ENCODE measurements at places on chromosomes 3 and 15.

GRCh38 chr3:176927706-176928581 lies 269.3 kb downstream of the TBL1XR1 start:
- DNase-seq, result no peak

- DNase-seq, result no peak
Observed at GRCh38 chr3:8838234-8838633, 68.8 kb upstream of the OXTR start.

GRCh38 chr3:136516095-136516494 lies 236.1 kb downstream of the STAG1 start:
- DNase-seq, result no peak

DNA sequence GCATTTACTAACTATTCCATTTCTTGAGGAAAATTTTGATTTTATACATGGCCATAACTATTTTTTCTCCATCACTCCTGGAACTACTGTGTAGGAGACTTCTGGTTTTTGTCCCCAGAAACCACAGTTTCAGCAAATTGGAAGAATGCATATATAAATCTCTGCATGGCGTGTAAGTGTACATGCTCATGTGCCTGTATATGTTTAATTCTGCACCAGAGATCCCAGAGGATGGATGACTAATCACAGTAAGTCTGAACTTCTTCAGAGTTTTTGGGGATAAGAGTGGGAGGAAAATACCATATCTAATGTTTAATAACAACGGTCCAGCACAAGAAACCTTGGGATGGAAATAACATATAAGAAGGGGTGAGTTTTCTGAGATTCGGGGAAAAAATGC lies 10.9 kb upstream of the COL6A6 start:
- no peak for DNase-seq

DNA sequence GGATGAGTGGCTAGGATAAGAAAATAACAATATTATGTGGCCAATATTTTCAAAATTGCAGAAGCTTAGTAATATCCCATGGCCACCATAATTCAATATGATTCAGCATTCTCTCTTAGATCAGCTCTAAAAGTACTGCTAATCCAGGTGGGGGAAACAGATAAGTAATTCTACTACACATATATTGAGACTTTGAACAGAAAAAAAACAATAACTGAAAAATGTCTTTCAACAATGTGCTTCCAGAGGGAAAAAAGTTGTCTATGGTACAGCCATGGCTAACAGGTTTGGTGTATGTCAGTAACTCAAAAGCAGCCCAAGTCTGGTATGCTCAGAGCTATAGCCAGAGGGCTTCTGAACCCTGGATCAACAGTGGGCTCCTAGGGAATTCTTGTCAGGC lies 42.4 kb upstream of the PPIB start:
- no peak for DNase-seq

- DNase-seq, result no peak
Observed at GRCh38 chr3:123464211-123464610, 15.3 kb upstream of the ADCY5 start.

GRCh38 chr15:55282284-55282833 lies 7.3 kb downstream of the RAB27A start:
- DNase-seq, result peak; percentile 22

- DNase-seq, result peak; percentile 41
Observed at GRCh38 chr15:45199136-45199810, 11.5 kb upstream of the SHF start.

GRCh38 chr3:12948371-12948770 lies 107.0 kb upstream of the RPL32 start:
- no peak for DNase-seq

DNA sequence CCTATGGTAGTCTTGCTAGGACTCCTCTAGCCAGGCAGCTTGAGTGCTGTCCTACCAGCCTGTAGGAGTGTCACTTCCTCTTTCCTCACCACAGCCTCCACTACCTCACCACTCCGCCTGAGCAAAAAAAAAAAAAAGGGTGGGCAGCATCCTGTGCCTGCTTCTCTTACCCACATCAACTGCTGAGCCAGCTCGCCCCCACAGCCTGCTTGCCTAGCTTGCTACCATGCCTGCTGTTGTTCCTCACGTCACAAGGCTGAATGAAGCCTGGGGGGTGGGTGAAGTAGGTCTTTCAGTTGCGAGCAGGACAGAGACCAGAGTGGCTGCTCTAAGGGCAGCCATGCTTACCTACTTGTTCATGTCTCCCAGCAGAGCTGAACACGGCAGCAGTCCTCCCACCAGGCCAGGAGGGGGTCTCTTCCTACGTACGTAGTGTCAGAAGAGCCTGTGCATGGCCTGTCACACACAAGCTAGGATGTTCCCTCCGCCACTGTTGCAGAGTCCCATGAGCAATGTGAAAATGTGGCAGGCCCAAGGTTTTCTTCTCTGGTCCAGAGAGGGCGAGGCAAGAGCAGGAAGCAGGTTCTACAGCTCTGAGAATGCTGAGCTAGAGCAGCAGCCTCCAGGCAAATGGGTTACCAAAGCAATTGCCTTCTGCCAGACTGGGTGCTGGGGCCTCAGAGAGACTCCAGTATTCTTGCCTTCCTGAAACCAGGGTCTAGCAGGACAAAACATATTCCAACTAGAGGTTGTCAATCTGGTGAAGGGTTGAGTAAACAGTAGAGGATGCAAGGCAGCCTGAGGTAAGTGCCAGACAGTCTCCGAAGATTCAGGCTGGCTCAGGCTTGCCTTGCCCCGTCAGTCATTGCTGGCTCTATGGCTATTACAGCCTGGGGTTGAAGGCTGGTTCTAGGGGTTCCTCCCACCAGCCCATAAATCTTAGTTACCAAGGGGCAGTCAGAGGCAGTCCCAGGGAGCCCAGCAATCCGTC lies 8.1 kb downstream of the PPM1M start:
- peak; percentile 87 for DNase-seq

GRCh38 chr3:20245781-20246180 lies 59.8 kb upstream of the SGO1 start:
- DNase-seq, result no peak

- peak; percentile 65 for DNase-seq
Observed at GRCh38 chr3:27681249-27681748, 40.8 kb downstream of the EOMES start.

GRCh38 chr3:14525685-14526631 lies 14.2 kb downstream of the GRIP2 start:
- no peak for DNase-seq

DNA sequence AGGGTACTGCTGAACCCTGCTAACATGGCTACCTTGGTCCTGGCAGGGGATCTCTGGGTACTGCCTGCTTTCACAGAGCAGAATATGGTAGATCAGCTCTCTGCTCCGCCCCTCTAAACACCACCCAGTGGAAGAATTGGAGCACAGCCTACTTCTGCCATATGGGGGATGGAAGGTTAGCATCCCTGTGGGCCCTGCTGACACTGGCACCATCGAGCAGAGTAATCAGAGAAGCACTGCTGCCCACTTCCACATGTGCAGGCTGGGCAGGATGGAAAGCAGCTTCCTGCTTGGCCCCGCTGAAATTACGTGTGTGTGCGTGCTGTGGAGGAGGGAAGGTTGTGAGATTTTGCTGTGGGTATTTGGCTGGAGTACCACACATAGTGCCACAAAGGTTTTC lies 24.8 kb downstream of the CCR1 start:
- no peak for DNase-seq

GRCh38 chr3:175672119-175672689 lies 813.1 kb downstream of the NAALADL2 start:
- no peak for DNase-seq

DNA sequence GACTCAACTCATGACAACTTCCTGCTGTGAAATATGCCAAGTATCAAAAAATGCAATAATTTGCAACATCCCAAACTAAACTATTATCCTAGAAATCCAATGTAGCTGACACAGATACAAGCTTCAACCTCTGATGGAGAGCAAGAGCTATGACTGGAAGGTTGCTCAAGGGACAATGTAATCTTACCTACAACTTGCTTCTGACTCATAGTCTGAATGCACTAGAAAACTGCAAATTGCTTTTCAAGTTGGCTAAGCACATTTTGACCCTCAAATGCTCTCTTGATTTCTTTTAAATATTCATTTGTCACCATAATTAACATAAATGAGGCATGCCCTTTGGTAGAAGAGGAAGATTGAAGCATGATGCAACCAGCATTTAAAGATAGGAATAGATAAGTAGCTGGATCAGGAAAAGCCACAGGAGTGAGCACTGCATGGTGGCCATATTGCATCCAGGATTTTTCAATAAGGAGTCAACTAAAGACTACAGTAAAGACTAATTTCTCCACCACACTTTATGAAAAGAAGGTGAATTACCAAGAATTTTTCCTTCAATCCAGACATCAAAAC lies 630.8 kb upstream of the GBE1 start:
- no peak for DNase-seq

- peak; percentile 58 for DNase-seq
Observed at GRCh38 chr3:100401674-100402041, 319 bp downstream of the LNP1 start.

DNA sequence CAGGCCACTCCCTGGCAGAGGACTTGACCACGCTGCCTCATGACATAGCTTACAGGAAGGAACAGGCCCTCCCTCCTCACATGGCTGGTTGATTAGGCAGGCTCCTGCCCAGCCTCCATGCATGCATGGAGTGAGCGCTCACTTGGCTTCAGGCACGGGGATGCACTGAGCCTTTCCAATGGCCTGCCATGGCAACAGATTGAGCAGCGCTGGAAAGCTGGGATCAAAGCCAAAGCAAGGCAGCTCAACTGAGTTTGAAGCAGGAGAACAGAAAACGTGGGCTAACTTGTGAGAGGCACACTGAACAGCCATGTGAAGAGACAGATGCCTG lies 5.9 kb upstream of the GRAMD2A start:
- DNase-seq, result no peak

DNA sequence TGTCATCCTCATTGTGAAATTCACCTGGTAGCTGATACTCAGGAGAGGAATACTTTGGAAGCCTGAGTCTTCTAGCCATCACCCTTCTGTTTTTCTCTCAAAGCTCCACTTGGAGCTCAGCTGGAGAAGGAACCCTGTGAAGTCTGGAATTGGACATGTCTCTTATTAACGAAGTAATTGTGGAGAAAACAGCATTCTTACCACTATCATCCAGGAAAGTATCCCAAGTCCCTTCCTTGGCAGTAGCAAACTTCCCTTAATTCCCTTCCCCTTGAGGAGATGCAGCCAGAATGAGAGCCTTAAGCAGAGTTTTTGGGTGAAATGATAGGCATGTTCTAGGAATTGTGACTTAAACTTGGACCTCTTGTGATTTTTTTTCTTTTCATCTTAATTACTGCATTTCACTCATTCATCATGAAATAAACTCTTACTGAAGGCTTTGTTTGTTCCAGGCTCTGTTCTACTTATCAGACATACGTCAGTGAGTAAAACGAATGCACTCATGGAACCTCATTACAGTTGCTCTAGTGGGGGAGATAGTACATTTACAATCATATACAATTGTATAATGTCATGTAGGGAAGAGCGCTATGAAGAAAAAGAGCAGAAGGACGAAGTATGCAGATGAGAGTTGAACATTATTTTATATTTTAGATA lies 30.5 kb upstream of the TCF12 start:
- no peak for DNase-seq

- no peak for DNase-seq
Observed at GRCh38 chr3:94440767-94441493, 378.1 kb downstream of the NSUN3 start.

DNA sequence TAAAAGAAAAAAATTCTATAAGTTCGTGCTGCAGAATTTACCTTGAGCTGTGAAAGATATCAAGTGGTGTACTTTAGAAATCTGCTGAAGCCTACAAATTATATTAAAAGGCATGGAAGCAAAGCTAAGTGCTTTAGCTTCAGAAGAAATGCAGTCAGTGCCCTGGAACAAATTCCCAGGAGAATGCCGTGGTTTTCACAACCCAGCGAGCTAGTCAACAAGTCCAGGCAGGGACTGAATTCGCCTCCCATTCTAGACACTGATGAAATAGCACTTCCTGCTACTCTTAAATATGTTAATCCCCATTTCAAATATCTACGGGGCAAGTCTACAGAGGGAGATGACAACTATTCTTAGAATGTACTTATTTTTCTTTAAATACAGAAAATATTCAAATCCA lies 326.4 kb upstream of the IGF1R start:
- no peak for DNase-seq

DNA sequence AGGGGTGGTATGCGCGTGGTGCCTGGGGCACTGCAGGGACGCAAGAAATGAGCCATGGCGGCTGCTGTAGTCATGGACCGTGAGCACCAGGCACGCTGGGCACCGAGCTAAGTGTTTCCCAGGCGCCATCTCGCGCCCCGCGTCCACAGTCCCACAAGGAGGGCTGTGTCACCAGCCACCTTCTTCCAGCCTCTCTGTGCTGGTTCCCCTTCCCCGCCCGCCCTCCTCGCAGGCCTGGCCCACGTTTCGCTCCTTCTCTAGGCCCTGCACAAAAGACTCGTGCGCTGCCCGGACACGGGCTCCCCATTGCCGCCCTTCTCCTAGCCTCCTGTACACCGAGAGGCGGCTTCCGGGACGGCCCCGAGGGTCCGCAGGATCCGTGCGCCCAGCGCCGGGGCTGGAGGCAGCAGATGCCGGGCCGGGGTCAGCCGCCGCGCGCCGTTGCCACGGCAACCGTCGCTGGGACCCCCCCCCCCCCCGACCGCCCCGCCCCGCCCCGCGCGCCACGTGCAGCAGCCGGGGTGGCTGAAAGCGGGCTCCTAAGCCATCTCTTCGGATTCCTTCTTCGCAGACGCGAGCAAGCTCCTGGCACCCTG lies 113.4 kb downstream of the SRGAP3 start:
- DNase-seq, result peak; percentile 4

- no peak for DNase-seq
Observed at GRCh38 chr15:78619022-78619950, 1.5 kb downstream of the CHRNA3 start.

- DNase-seq, result no peak
Observed at GRCh38 chr3:27194861-27195483, 174.2 kb downstream of the NEK10 start.

DNA sequence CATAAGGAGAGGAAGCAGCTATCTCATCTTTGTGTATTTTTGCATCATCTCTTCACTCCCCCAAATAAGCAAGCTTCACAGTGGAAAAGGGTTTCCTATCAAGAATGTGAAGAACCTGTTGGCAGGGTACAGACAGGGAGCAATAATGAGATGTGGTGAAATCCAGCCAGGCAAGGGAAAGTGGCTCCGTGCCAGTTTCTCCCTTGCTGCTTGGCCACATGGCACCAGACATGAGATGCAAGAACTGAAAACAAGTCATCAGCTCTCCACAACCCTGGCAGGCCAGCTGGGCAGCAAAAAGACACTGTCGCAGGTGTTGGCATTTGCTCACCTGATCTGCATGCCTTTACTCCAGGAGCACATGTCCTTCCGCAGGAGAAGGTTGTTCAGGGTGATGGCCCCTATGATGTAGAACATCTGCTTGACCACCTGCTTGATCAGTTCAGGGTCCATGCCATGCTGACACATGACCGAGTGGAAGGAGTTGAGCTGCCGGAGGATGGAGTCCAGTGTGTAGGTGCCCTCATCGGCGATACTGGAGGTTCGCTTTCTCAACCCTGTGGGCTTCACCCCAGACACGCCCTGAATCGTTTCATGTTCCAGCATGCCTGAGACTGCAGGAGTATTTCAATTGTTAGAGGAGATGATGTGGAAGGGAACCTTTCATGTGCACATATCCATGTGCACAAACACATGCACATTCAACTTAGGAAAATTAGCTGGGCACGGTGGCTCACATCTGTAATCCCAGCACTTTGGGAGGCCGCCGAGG lies 23.3 kb upstream of the MYO5C start:
- no peak for DNase-seq

GRCh38 chr3:60154011-60154410 lies 1097.2 kb downstream of the FHIT start:
- DNase-seq, result no peak

- no peak for DNase-seq
Observed at GRCh38 chr3:150738688-150739087, 24.3 kb downstream of the SIAH2 start.

All from CD4-positive, alpha-beta T cell treated with Interleukin-17A for 4 hours (primary cell).